H54 (cell line): ENCODE measurements at places on chromosomes 3 and 15.

GRCh38 chr15:32859251-32859650 is 141.4 kb downstream of the GREM1 start:
- no peak for DNase-seq

DNA sequence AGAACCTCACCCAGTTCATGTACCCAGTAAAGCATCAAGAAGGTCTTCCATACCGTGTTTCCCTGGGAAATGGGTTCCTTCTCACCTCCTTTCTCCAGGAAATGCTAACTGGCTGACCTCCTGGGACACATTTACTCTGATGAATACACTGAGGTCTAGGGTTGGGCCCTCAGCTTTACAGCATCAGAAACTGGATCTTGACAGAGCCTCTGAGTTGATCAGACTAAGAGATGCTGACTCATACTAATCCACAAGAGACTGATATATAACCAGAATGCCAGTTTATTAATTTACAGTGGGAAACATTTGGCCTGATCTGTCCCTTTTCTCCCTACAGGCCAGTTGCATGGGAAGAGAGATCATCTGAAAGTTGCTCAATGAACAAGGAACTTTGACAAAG is 55.8 kb downstream of the GTF2E1 start:
- DNase-seq = no peak

- DNase-seq = no peak
These were observed 75.9 kb upstream of the ATP2B2 start for GRCh38 chr3:10581251-10581650.

- DNase-seq = no peak
These were observed 43.8 kb downstream of the PLCL2 start for GRCh38 chr3:16928386-16929132.

DNA sequence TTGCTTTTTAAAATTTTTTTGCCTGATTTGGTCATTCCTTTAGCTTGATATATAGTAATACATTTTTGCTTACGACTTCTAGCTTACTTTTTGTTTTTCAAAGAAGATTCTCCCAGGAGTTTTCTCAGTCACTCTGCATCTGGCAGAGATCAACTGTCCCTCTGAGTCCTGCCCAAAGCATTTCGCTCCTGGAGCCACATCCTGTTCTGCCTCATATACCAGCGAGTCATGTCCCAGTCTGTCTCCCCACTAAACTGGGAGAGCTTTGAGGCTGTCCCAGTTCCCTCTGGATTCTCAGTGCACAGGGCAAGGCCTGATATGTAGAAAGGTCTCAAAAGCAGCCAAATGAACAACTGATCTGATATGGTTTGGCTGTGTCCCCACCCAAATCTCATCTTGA is 326.3 kb downstream of the ARRDC4 start:
- DNase-seq = no peak
